Tibial artery (tissue), 4 donors: ENCODE measurements at places on chromosomes 2 and 18.

DNA sequence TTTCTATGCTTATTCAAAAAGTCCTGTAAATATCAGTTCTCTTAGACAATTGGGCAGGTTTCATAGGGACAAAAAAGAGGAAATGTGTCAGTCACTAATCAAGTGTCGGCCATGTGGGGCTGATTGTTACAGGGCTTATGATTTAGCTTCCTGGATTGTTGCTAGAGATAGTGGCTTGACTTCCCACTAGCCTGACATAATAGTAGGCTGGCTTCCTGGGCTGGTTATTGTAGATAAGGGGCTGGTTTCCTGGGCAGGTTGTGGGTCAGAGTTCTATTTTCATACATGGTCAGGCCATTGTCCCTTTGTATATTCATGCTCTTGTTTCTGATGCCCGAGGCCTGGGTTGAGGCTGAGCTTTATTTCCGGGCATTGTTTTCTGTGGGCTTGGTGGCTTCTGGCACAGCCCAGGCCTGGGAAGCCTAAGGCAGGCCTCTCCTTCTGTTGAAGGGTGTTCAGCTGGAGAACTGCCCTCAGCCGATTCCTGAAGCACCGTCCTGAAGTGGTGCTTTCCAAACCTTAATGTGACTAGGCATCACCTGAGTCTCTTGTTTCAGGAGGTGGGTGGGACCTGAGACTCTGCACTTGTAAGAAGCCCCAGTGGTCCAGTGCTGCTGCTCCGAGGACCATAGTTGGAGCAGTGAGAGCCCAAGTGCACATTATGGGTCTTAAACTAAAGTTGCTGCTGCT, 37.0 kb downstream of the CD8B2 start:
- no peak overlapping the region for H3K27ac ChIP-seq
- H3K27me3 ChIP-seq = no peaks in the 10 kb centered on the region
- no peaks in the 10 kb centered on the region for H3K36me3 ChIP-seq
- DNase-seq = no peak
- H3K4me3 ChIP-seq = no peak overlapping the region

- no peak for DNase-seq
- H3K36me3 ChIP-seq = no peaks in the 10 kb centered on the region
- no peak overlapping the region for H3K27ac ChIP-seq
- H3K4me3 ChIP-seq = no peak overlapping the region
- no peaks in the 10 kb centered on the region for H3K27me3 ChIP-seq
Measured at GRCh38 chr18:25759111-25759510, 331.3 kb downstream of the SS18 start.

- H3K4me1 ChIP-seq = peaks cover 21% of the 10 kb centered on the region
- no peaks in the 10 kb centered on the region for H3K27me3 ChIP-seq
- no peak overlapping the region for H3K4me3 ChIP-seq
- DNase-seq = no peak
- H3K27ac ChIP-seq = peak overlapping the region; percentile 34
Measured at GRCh38 chr2:55109219-55109891, 59.1 kb upstream of the RTN4 start.

DNA sequence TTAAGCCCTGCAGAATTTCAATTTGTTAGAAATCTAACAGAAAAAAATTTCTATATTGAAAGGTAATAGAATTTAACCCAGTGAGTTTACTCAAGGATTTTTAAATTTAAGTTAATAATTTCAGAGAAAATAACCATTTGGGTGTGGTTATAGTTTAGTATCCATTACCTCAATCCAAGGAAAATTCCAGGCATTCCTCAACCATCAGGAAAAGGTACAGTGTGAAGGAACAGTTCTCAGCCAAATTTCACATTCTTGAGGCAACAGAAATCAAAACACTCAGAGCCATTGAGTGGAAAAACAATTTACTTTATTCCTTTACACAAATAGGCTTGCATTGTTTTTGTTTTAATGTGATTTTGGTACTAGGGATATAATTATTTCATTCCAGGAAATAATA, 45.6 kb downstream of the ONECUT2 start:
- no peak for DNase-seq
- H3K4me3 ChIP-seq = no peak overlapping the region
- no peaks in the 10 kb centered on the region for H3K4me1 ChIP-seq
- no peaks in the 10 kb centered on the region for H3K27me3 ChIP-seq

- H3K27me3 ChIP-seq = no peaks in the 10 kb centered on the region
- H3K36me3 ChIP-seq = no peaks in the 10 kb centered on the region
- no peaks in the 10 kb centered on the region for H3K4me1 ChIP-seq
- H3K4me3 ChIP-seq = no peak overlapping the region
- H3K27ac ChIP-seq = no peak overlapping the region
Measured at GRCh38 chr2:51969347-51969746, 937.4 kb upstream of the NRXN1 start.

DNA sequence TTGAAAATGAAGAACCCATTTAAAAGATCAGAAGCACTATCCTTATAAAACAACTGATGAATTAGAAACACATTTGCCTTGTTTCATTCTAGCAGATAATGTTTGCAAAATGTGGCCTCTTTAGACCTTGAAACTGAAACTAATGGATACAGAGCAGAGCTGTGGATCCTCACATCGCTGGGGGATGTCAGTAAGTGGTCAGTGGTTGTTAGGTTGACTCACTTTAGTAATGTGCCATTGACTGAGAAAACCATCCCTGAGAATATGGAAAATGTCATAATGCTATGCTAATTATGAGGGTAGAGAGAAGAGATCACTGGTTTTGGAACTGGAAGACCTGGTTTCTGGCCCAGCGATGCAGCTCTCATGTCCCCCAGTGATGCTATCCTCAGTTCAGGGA, 176.7 kb downstream of the MYO1B start:
- DNase-seq = no peak
- H3K27ac ChIP-seq = no peak overlapping the region
- no peaks in the 10 kb centered on the region for H3K4me1 ChIP-seq
- no peaks in the 10 kb centered on the region for H3K27me3 ChIP-seq
- H3K4me3 ChIP-seq = no peak overlapping the region

- no peaks in the 10 kb centered on the region for H3K27me3 ChIP-seq
- no peak for DNase-seq
- no peak overlapping the region for H3K4me3 ChIP-seq
- peaks cover 22% of the 10 kb centered on the region for H3K4me1 ChIP-seq
Measured at GRCh38 chr2:224918626-224919471, 123.4 kb downstream of the DOCK10 start.

DNA sequence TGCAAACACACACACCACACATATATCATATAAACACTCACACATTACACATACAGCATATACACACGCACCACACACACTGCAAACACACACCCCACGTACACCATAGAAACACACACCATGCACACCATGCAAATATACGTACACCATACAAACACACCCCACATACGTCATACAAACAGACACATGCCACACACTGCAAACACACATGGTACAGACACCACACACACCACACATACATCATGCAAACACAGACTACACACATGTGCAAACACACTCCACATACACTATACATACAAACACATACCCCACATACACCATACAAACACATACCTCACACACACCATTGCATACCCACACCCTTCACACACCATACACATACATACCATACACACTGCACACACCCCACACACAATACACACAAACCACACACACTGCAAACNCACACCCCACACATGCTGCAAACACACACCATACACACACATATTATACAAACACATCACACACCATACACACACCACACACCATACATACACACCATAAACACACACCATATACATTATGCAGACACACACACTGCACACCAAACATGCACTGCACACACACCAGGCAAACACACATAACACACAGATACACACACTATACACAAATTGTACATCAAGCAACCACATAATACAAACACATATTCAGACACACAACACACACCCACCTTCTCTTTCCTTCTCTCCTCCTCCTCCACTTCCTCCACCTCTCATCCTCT, 120.4 kb downstream of the SEPTIN10 start:
- H3K4me1 ChIP-seq = peaks cover 26% of the 10 kb centered on the region
- no peak for DNase-seq
- no peak overlapping the region for H3K27ac ChIP-seq
- H3K4me3 ChIP-seq = no peak overlapping the region
- no peaks in the 10 kb centered on the region for H3K36me3 ChIP-seq
- H3K27me3 ChIP-seq = no peaks in the 10 kb centered on the region

DNA sequence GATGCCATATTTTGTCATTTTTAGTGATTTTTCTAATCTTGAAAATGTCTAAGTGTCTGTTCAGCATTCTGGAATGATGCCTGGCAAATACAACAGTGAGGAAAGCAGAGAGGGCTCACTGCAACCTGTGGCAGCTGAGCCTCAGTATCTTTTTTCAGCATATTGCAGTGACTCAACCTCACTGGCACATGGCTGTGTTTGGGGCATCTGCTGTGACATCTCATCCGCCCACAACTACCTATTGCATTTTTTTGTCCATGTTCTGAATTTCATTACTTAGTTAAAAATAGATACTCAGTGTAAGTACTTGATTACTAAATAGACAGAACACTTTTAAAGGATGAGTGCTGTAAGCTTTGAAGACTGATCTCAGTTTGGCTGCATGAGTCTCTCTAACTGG, 10.7 kb downstream of the BABAM2 start:
- H3K4me3 ChIP-seq = no peak overlapping the region
- no peaks in the 10 kb centered on the region for H3K4me1 ChIP-seq
- DNase-seq = no peak
- H3K27me3 ChIP-seq = no peaks in the 10 kb centered on the region

DNA sequence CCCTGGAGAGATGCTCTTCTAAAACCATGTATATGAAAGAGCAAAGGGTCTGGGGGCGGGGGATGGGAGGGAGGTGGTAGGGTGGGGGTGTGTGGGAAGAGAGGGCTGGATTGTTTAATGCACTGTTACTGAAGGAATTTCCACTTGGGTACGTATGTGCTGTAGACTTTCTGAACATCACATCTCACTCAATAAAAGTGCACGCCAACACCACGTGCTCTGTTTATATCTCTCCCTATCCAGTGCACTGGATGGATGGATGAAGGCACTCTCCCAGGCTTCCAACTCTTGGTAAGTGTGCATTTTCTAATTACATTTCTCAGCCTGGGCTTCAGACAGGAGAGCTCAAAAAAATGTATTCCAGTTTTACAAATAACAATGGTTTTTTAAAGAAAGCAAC, 184.3 kb upstream of the SIX2 start:
- DNase-seq = no peak
- H3K4me1 ChIP-seq = no peaks in the 10 kb centered on the region
- H3K36me3 ChIP-seq = no peaks in the 10 kb centered on the region
- H3K4me3 ChIP-seq = no peak overlapping the region

- H3K27me3 ChIP-seq = no peaks in the 10 kb centered on the region
- H3K27ac ChIP-seq = no peak overlapping the region
- DNase-seq = no peak
- peaks cover 2% of the 10 kb centered on the region for H3K4me1 ChIP-seq
Measured at GRCh38 chr2:173941567-173941966, 23.6 kb downstream of the SP3 start.

DNA sequence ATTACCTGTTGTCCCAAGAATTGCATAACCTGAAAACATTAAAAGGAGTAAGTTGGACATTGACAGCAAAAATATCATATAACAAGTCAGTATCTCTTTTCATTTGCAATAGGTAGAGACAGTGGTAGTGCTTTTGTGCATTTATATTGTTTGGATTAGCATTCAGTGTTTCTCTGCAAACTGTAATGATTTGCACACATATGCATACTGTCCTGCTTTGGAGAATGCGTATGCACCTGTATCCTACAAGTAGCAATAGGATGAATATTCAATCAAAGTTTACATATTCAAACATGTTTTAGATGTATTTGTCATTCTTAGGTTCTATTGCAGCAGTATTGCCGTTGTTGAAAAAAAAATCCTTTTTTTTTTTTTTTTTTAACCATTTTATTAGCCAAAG, 201.9 kb downstream of the ZNF407 start:
- no peak for DNase-seq
- no peak overlapping the region for H3K4me3 ChIP-seq
- H3K36me3 ChIP-seq = no peaks in the 10 kb centered on the region
- H3K27ac ChIP-seq = no peak overlapping the region
- peaks cover 11% of the 10 kb centered on the region for H3K4me1 ChIP-seq

DNA sequence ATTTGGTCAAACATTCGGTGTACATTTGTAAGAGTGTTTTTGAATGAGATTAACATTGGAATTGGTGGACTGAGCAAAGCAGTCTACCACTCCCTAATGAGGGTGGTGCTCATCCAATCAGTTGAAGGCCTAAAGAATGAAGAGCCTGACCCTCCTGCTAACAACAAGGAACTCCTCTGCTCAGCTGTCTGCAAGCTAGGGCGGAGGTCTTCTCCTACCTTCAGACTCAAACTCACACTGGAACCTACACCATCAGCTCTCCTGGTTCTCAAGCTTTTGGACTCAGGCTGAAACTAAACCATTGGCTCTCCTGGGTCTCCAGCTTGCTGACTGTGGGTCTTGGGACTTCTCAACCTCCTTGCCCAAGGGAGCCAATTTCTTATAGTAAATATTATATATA, 55.5 kb upstream of the NPAS2 start:
- no peaks in the 10 kb centered on the region for H3K4me1 ChIP-seq
- H3K27me3 ChIP-seq = no peaks in the 10 kb centered on the region
- no peaks in the 10 kb centered on the region for H3K36me3 ChIP-seq
- H3K4me3 ChIP-seq = no peak overlapping the region
- H3K27ac ChIP-seq = no peak overlapping the region
- no peak for DNase-seq

DNA sequence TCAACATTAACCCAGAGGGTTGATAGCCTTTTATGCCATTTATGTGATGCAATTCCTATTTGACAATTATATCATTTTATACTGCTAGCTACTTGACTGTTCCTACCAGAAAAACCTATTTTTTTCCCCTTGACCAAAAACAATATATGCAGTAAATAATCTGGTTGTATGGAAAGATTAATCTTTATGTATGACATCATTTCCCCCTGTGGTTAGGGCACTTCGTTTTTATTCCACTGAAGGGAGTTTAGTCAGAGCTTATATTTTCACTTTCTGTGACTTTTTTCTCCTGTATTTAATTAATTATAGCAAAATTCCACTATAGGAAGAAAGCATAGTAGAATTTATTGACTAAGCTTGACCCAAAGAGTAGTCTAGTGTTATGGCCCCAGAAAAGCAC, 107.6 kb downstream of the HAUS1 start:
- no peak for DNase-seq
- H3K36me3 ChIP-seq = peaks cover 11% of the 10 kb centered on the region
- no peak overlapping the region for H3K4me3 ChIP-seq
- no peak overlapping the region for H3K27ac ChIP-seq
- no peaks in the 10 kb centered on the region for H3K4me1 ChIP-seq
- no peaks in the 10 kb centered on the region for H3K27me3 ChIP-seq

GRCh38 chr2:227460070-227460485, 11.9 kb upstream of the AGFG1 start:
- DNase-seq = no peak
- H3K4me1 ChIP-seq = no peaks in the 10 kb centered on the region
- H3K27me3 ChIP-seq = no peaks in the 10 kb centered on the region
- no peak overlapping the region for H3K4me3 ChIP-seq
- no peak overlapping the region for H3K27ac ChIP-seq
- H3K36me3 ChIP-seq = no peaks in the 10 kb centered on the region
